ENCODE measurements at places on chromosomes 1 and 21. TPM values are rescaled to one million over a fixed set of nuclear protein-coding genes. Genes with fewer than 3 reads are reported as not detected.

Gene RPE65
- not detected for total RNA-seq

Gene EPHA2
- 125 TPM for total RNA-seq

Gene ACTN2
- not detected for total RNA-seq

Gene SPATC1L
- total RNA-seq, result 0.62 TPM

Gene HPDL
- total RNA-seq, result 3.8 TPM

Gene KRTAP19-3
- not detected for total RNA-seq

Gene LAMC2
- total RNA-seq, result 17.5 TPM

Gene SPATA17
- total RNA-seq, result 2.1 TPM

Gene RHD
- total RNA-seq, result not detected

Gene CHODL
- not detected for total RNA-seq

Gene MCOLN3
- total RNA-seq, result 3.6 TPM

Gene SLC9C2
- not detected for total RNA-seq

Gene DUSP12
- total RNA-seq, result 46.9 TPM

Gene SPATA45
- not detected for total RNA-seq

Gene TTC39A
- total RNA-seq, result 2.9 TPM

Gene KIF21B
- 1.8 TPM for total RNA-seq

Gene PTTG1IP
- total RNA-seq, result 98.9 TPM

Gene OR2W3
- total RNA-seq, result not detected

Gene AGBL4
- total RNA-seq, result not detected

Gene NID1
- total RNA-seq, result 7.7 TPM

Gene LCA5L
- 1.3 TPM for total RNA-seq

Gene JAK1
- total RNA-seq, result 215 TPM

Gene GPR37L1
- total RNA-seq, result 0.10 TPM

Gene AMY1B
- not detected for total RNA-seq

Gene ERO1B
- total RNA-seq, result 2.7 TPM

Gene LENEP
- not detected for total RNA-seq

Gene C1orf115
- total RNA-seq, result 5.9 TPM

Gene TMED5
- total RNA-seq, result 33.4 TPM

Gene TCEA3
- total RNA-seq, result 0.70 TPM

Gene SAMD13
- 0.52 TPM for total RNA-seq

Gene ST6GALNAC5
- total RNA-seq, result 0.11 TPM

Gene BEST4
- total RNA-seq, result 0.37 TPM

Gene C4BPB
- total RNA-seq, result 1.5 TPM

Gene WNT2B
- total RNA-seq, result 0.20 TPM

Gene SIK1
- 16.4 TPM for total RNA-seq

Gene C1orf74
- total RNA-seq, result 1.1 TPM

Gene PLEKHA6
- 35.1 TPM for total RNA-seq

Gene AZIN2
- total RNA-seq, result 0.86 TPM

Gene CYP2J2
- not detected for total RNA-seq

Gene NUDC
- 130 TPM for total RNA-seq

Measured in A549 treated with AZD2906 at 1 μM for 4 hours (cell line).